ENCODE measurements at places on chromosomes 7 and 10. TPM values are rescaled to one million over a fixed set of nuclear protein-coding genes. Genes with fewer than 3 reads are reported as not detected.

- peaks cover 16% of the 10 kb centered on the region for H3K4me1 ChIP-seq
- H3K27ac ChIP-seq, result no peak overlapping the region
- H3K4me3 ChIP-seq, result no peak overlapping the region
- no peaks in the 10 kb centered on the region for H3K27me3 ChIP-seq
- DNase-seq, result no peak
- H3K36me3 ChIP-seq, result no peaks in the 10 kb centered on the region
These were observed 5.4 kb upstream of the TNS3 start for GRCh38 chr7:47587351-47587750.

- peaks cover 2% of the 10 kb centered on the region for H3K4me1 ChIP-seq
- peak; percentile 64 for DNase-seq
- H3K27me3 ChIP-seq, result no peaks in the 10 kb centered on the region
- peak overlapping the region; percentile 80 for H3K4me3 ChIP-seq
These were observed 575 bp downstream of the DLG5 start for GRCh38 chr10:77925795-77926565.

DNA sequence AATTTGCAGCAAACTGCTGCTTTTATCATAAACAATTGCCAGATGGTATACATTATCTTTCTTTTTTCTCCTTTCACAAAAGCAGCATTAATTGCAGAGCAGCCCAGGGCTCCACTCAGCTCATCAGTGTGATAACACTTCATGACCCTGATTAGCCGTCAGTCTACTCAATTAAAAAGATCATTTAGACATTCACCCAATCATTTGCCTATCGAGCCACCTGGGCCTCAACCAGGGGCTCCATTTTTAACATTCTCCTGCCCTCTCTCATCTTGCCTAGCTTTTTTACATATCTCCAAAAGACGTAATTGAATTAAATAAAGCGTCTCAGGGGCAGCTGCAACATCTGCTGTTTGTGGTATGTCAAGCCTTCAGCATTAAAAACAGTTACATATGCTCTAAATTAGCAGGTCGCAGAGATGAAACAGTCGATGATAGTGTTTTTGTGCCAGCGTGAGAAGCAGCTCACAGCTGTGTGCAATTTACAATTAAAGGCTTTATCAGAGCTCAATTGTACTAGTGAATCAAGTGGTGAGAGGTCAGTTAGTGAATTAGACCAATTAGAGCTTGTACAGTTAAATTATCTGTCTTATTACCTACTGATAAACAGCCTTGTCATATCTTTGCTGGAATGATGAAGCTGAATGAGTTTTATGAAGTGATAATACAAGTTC lies 522.5 kb downstream of the ETV1 start:
- H3K36me3 ChIP-seq, result no peaks in the 10 kb centered on the region
- H3K27ac ChIP-seq, result no peak overlapping the region
- no peaks in the 10 kb centered on the region for H3K4me1 ChIP-seq
- no peak overlapping the region for H3K4me3 ChIP-seq
- peak; percentile 29 for DNase-seq

GRCh38 chr10:100621360-100622205 lies 85.8 kb downstream of the HIF1AN start:
- peak; percentile 90 for DNase-seq
- H3K27me3 ChIP-seq, result peaks cover 4% of the 10 kb centered on the region
- H3K27ac ChIP-seq, result no peak overlapping the region
- H3K4me3 ChIP-seq, result no peak overlapping the region
- no peaks in the 10 kb centered on the region for H3K4me1 ChIP-seq
- no peaks in the 10 kb centered on the region for H3K36me3 ChIP-seq

DNA sequence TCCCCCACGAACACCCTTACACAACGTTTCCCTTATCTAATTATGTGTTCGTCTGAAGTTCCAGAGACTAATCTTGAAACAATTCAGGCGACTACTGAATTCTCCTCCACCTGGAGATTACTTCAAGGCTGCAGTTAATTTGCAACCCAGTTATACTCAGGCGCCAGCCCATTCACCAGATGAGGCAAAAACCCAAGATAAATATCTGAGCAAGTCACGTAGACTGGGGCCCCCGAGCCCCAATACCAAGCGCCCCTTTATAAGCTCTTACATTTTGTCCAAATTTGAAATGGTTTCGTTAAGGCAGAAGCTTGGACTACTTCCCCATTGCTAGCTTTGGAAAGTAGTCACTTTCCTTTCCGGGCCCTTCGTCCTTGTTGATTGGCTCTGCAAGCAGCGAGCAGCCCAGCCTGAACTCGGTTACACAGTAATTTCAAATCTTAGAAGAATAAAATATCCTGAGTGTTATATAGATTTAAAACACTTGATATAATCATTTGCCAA lies 1.2 kb downstream of the TPK1 start:
- peak overlapping the region; percentile 85 for H3K4me3 ChIP-seq
- peak overlapping the region; percentile 96 for H3K27ac ChIP-seq
- H3K36me3 ChIP-seq, result no peaks in the 10 kb centered on the region
- peak; percentile 45 for DNase-seq
- H3K4me1 ChIP-seq, result no peaks in the 10 kb centered on the region

DNA sequence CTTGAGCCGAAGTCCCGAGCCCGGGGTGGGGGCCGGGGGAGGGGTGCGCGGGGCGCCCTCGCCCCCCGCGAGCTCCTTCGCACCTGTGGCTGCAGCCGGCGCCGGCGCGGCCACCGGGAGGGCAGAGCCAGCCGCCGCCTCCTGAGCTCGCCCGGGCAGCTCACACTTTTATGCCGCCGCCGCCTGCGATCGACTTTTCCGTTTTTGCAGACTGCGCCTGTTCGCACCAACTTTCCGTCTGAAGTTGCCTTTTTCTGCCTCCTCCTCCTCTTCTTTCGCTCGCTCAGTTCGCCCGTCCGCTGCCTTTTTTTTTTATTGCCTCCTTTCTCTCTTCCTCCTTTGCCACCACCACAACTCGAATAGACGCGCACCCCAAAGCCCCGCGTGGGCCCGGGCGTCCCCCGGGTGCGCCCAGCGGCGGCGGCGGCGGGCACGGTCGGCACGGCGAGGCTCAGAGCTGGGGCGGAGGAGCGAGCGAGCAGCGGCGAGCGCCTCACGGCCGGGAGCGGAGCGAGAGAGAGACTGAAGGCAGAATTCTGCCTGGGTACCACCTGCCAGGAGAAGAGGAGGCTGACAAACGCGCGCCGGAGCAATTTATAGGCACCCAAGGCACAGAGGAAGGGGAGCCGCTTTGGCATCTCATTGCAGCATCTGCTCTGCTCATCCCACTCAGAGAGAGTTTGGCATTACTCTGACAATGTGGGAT lies at the start of gene C1QL3:
TSS of gene C1QL3 (minus strand) at position 569 of the 706 bp plus-strand sequence. CDS start 814 bp downstream, outside the sequence.
- no peaks in the 10 kb centered on the region for H3K36me3 ChIP-seq
- peak within 1 kb of the TSS; percentile 17 for H3K4me3 ChIP-seq
- peak; percentile 62 for DNase-seq
- peaks cover 29% of the 10 kb centered on the region for H3K27me3 ChIP-seq
- H3K27ac ChIP-seq, result no peak within 1 kb of the TSS

- no peak for DNase-seq
- H3K27ac ChIP-seq, result peak overlapping the region; percentile 20
- no peaks in the 10 kb centered on the region for H3K36me3 ChIP-seq
- H3K27me3 ChIP-seq, result no peaks in the 10 kb centered on the region
- no peak overlapping the region for H3K4me3 ChIP-seq
These were observed 102.0 kb downstream of the FAM53B start for GRCh38 chr10:124642088-124642710.

DNA sequence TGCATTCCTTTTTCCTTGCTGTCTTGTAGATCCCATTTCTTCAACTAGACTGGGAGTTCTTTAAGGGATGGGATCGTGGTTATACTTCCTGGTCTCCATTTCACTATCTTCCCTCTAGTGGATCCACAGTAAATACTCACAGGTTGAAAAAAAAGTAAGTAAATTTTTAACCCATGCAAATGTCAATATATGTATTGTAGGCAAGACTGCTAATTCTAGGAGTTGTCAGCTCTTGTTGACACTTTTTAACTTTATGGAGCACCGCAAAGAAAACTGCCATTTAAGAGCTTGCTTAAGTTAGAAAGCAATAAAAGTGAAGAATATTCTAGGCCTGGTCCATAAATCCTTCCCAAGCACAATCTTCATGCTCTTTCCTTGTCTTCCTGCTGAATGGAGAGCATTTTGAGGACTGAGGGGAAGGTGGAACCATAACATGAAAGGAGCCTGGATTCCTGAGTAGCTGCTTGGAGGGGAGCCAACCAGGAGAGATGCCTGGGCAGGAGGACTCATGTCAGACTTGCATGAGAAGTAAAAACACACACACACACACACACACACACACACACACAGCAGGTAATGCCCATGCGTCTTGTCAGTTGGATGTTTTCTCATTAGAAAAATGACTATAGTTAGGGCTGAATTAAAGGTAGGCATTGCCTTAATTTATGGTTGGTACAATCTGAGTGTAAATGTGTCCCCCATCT lies 32.2 kb downstream of the VWA2 start:
- no peaks in the 10 kb centered on the region for H3K4me1 ChIP-seq
- no peak overlapping the region for H3K4me3 ChIP-seq
- DNase-seq, result no peak
- no peak overlapping the region for H3K27ac ChIP-seq
- no peaks in the 10 kb centered on the region for H3K27me3 ChIP-seq

- H3K4me3 ChIP-seq, result peak overlapping the region; percentile 11
- no peaks in the 10 kb centered on the region for H3K36me3 ChIP-seq
- H3K4me1 ChIP-seq, result peaks cover 6% of the 10 kb centered on the region
- H3K27me3 ChIP-seq, result no peaks in the 10 kb centered on the region
These were observed 49.5 kb downstream of the NEURL1 start for GRCh38 chr10:103542764-103543616.

- no peaks in the 10 kb centered on the region for H3K36me3 ChIP-seq
- DNase-seq, result no peak
- H3K4me3 ChIP-seq, result no peak overlapping the region
- no peak overlapping the region for H3K27ac ChIP-seq
- H3K27me3 ChIP-seq, result no peaks in the 10 kb centered on the region
These were observed 151.4 kb downstream of the PDE1C start for GRCh38 chr7:31918706-31919393.

Gene THNSL1
- total RNA-seq, result 5.4 TPM

DNA sequence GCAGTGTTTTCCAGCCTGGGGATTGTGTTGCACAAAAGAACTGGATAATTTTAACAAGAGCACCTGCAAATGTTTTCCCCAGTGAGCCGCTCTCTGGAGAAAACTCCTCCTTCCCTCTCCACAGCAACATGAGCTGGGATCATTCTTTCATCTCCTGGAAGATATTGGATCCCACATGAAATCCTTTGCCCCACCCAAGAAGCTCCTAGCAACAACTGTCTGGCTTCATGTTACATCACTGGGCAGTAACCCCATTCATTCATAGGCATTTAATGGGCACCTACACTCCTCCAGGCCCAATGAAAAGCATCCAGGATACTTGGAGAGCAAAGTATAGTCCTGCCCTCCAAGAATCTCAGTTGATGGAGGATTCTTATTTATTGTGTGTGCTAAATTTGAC lies 27.2 kb downstream of the LSM5 start:
- DNase-seq, result peak; percentile 23
- H3K4me1 ChIP-seq, result no peaks in the 10 kb centered on the region
- H3K4me3 ChIP-seq, result no peak overlapping the region
- H3K36me3 ChIP-seq, result no peaks in the 10 kb centered on the region
- H3K27me3 ChIP-seq, result no peaks in the 10 kb centered on the region

DNA sequence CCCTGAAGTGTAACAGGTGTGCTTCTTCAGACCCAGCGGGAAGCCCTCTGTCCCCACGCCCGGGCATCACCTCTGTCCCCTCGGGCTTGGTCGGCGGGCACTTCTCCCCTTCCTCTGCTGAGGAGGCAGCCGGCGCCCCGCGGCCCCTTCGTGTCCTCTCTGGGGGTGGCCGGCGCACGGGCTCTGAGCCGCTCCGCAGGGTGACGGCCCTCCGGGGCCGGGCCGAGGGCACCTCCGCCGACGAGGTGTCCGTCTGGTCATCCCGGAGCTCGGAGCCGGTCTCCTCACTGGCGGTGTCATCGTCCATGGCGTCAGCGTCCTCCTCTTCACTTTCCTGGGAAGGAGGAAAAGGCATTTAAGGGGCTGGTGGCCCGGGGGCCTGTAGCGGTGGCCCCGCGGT lies 239.0 kb downstream of the SFMBT2 start:
- H3K27me3 ChIP-seq, result no peaks in the 10 kb centered on the region
- H3K27ac ChIP-seq, result no peak overlapping the region
- DNase-seq, result no peak
- H3K4me1 ChIP-seq, result no peaks in the 10 kb centered on the region
- H3K36me3 ChIP-seq, result peaks cover 19% of the 10 kb centered on the region

Gene DNAH11
- total RNA-seq, result 2.3 TPM

- no peak for DNase-seq
- H3K27ac ChIP-seq, result no peak overlapping the region
These were observed 76.6 kb upstream of the HGF start for GRCh38 chr7:81846398-81846797.

GRCh38 chr7:85014936-85015660 lies 171.8 kb downstream of the SEMA3D start:
- no peak overlapping the region for H3K4me3 ChIP-seq
- no peaks in the 10 kb centered on the region for H3K36me3 ChIP-seq

GRCh38 chr7:158450476-158451124 lies 137.0 kb downstream of the PTPRN2 start:
- H3K36me3 ChIP-seq, result no peaks in the 10 kb centered on the region
- H3K4me3 ChIP-seq, result no peak overlapping the region
- no peak overlapping the region for H3K27ac ChIP-seq
- peak; percentile 12 for DNase-seq

Gene PRLHR
- not detected for total RNA-seq

Gene HOXA1
- total RNA-seq, result 2.4 TPM

Gene NPSR1
- total RNA-seq, result not detected

GRCh38 chr10:17031637-17032635 lies 97.7 kb downstream of the CUBN start:
- no peak for DNase-seq
- H3K27me3 ChIP-seq, result no peaks in the 10 kb centered on the region
- peaks cover 11% of the 10 kb centered on the region for H3K4me1 ChIP-seq
- peak overlapping the region; percentile 8 for H3K27ac ChIP-seq

DNA sequence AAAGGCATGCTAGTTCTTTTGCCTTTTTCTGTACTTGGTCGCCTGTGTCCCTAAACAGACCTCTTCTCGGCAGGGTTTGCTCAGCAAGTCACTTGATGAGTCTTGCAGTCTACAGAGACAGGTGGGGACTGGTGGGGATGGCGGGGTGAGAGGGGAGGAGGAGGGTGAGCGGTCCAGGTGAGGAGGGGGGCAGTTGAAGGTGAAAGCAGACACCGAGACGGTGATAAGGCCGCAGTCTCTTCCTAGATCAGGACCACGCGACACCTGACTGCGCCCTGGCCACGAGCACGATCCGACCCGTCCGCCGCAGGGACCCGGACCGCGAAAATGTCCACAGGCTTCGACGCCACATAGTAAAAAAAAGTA lies 566 bp downstream of the ASNS start:
- no peak overlapping the region for H3K27ac ChIP-seq
- DNase-seq, result no peak
- H3K27me3 ChIP-seq, result no peaks in the 10 kb centered on the region
- H3K4me3 ChIP-seq, result peak overlapping the region; percentile 69
- H3K36me3 ChIP-seq, result no peaks in the 10 kb centered on the region
- H3K4me1 ChIP-seq, result no peaks in the 10 kb centered on the region

GRCh38 chr7:19663816-19664462 lies 44.9 kb downstream of the POLR1F start:
- no peak for DNase-seq
- H3K27ac ChIP-seq, result no peak overlapping the region
- H3K27me3 ChIP-seq, result no peaks in the 10 kb centered on the region
- H3K4me3 ChIP-seq, result no peak overlapping the region
- no peaks in the 10 kb centered on the region for H3K36me3 ChIP-seq
